AG10803 (cell line): ENCODE measurements at places on chromosomes 12 and 14.
A peak's percentile ranks its signal among the peaks of the same experiment; 100 is the strongest.

DNA sequence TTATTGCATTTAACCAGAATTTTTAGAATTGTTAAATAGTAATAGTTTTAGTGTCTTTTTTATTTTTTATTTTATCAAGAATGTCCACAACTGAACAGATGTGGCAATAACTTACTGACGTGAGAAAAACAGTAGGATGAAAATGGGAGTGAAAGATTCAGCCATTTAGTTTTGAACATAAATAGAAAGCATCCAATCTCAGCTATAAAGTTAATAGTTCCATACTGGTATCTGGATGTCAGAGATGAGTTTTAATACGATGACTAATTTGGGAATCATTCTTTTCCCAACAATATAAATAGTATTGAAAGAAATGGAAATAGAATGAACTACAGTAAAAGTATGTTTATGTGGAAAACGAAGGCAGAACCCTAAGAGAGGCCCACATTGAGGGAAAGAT is 159.4 kb downstream of the EPS8 start:
- DNase-seq: peak; percentile 63

DNA sequence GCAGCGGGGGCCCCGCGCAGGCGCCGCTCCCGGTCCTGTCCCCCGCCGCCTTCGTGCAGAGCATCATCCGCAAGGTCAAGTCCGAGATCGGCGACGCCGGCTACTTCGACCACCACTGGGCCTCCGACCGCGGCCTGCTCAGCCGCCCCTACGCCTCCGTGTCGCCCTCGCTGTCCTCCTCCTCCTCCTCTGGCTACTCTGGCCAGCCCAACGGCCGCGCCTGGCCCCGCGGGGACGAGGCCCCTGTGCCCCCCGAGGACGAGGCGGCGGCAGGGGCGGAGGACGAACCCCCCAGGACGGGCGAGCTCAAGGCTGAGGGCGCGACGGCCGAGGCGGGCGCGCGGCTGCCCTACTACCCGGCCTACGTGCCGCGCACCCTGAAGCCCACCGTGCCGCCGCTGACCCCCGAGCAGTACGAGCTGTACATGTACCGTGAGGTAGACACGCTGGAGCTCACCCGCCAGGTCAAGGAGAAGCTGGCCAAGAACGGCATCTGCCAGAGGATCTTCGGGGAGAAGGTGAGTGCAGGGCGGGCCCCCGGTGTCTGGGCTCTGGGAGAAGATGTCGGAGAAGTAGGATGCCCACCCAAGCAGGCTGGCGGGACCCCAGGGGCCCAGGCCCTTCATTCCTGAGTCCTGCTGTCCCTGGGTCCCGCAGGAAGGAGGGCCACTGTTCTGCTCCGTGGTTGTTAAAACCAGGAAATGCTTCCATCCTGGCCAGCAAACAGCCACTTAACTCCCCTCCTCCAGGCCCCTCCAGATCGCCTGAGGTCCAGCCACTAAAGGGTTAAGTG is 48.4 kb downstream of the PHETA1 start:
- DNase-seq: no peak

DNA sequence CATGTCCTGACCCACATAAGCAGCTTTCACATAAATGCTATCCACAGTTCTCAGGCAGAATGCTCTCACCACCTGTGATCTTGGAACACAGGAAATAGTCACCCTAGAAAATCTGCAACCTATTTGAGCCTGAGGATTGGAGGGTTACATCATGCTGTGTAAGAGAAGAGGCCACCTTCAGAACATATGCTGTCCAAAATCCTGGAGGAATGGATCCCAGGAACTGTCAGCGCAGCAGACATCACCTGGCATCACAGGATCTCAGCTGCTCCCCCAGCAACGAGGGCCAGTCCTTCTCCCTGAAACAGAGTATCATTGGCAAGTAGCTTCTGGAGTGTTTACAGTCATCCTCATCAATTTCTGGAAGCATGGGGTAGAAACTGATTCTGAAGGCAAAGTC is 63.2 kb upstream of the LTA4H start:
- DNase-seq: no peak

DNA sequence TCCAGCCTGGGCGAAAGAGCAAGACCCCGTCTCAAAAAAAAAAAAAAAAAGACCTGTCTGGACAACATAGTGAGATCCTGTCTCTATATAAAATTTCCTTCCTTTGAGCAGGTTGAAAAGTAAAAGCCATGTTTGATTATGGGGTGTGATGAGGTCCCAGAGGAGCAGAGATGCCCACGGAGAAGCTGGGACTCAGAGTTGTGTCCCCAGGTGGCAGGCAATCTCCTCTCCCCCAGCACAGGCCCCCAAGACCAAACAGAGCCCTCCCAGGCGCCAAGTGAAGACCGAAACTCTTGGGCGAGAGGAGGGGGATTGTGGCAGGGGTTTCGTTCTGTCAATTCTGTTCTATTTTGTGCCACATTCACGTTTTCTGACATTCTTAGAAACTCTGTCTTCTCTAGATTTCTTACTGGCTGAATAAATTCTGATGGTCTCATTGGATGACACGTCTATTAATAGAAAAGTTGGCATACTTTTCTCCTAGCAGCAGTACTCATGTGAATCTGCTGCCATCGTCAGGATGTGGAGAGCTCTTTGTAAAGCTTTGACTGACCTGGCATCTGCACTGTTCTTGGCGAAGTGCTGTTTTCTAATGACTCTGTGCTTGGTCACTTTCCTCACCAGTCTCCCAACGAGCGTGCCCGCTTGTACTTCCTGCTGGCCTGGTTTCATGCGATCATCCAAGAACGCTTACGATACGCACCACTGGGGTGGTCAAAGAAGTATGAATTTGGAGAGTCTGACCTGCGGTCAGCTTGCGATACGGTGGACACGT is 43.4 kb downstream of the HSP90AA1 start:
- peak; percentile 71 for DNase-seq

DNA sequence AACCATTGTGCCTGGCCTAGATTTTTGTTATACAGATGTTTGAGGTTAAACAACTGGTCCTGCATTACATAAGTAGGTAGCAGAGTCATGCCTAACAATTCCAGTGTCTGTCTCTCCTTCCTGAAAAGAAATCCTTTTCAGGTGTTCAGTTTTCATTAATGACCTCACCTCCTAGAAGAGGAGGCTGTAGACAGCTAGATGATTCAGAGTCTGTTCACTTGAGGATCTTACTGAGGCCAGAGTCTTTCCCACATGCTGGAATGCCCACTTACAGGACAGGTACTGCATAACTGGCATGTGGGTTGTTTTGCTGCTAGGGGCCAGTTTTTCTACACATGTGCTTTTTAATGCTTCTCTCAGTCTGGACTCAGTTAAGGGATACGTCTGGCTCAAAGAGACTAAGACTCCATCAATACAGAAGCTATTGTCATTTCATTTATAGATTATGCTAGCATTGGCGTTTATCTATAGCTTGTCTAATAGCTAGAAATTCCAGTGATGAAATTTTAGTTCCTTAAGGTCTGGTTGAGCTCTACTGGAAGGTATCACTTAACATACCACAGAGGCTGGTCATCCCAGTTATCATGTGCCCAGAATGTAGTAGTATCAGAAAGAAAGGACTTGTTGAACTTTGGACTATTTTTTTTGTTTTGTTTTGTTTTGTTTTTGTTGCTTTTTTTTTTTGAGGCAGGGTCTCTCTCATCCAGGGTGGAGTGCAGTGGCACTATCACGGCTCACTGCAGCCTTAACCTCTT is 206.4 kb downstream of the ERC1 start:
- DNase-seq: peak; percentile 50

GRCh38 chr12:131747276-131748177 is 36.6 kb downstream of the SFSWAP start:
- DNase-seq: no peak

- no peak for DNase-seq
These were observed 8.2 kb upstream of the ZNF410 start for GRCh38 chr14:73878436-73878835.

DNA sequence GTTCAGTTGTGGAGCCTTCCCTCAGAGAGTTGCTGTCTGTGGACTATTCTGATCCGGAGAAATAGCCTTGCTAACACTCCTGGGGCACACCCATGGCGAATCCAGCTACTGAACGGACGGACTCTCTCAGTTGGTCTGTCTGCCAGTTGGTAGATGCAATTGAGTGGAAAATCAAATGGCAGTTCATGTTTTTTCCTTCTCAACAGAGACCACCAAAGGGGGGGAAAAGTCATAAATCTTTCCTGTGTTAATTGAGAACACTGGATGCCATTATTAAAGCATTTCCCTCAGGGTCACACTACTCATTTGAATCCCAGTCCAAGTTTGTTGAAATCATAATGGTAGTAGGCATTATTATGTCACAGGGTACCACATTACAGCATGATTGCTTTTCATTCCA is 354.3 kb upstream of the FAR2 start:
- DNase-seq: no peak

DNA sequence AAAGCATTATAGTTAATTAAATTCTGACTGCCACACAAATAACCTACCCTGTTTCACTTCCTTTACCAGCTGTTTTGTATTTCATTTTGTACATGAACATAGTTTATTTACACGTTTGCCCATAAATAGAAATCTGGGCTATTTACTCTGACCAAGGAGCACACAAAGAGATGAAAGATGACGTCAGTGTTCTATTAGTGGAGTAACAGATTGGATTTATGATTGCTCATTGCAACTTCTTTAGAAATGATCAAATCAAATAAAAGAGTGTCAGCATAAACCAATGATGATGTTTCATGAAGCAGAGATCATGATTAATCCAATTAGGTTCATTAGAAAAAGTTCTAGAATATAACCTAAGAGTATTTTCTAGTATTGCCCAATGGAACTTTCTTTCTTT is 12.0 kb upstream of the RTL1 start:
- peak; percentile 5 for DNase-seq
